Melanocyte of skin (primary cell): ENCODE measurements at places on chromosomes 1 and 21. TPM values are rescaled to one million over a fixed set of nuclear protein-coding genes. Genes with fewer than 3 reads are reported as not detected.

Gene COL11A1
- 71.6 and 203 TPM in 2 replicates for total RNA-seq

Gene DDX20
- total RNA-seq: 24.0 and 28.7 TPM in 2 replicates

Gene CYP4A11
- total RNA-seq: not detected in 2 replicates

Gene FMOD
- under 0.01 TPM in 1 of 2 replicates, not detected in the other for total RNA-seq

Gene CDK11B
- 4.1 and 5.8 TPM in 2 replicates for total RNA-seq

Gene HMCN1
- total RNA-seq: 16.2 and 94.5 TPM in 2 replicates

Gene AQP10
- total RNA-seq: not detected in 2 replicates

Gene TTC39A
- 1.4 and 1.5 TPM in 2 replicates for total RNA-seq

Gene C8A
- not detected in 2 replicates for total RNA-seq

Gene TMCO2
- not detected in 2 replicates for total RNA-seq

Gene CR1
- not detected in 2 replicates for total RNA-seq

Gene ETNK2
- 16.5 and 29.4 TPM in 2 replicates for total RNA-seq

Gene TSNAX
- 96.6 and 121 TPM in 2 replicates for total RNA-seq

Gene NR5A2
- total RNA-seq: under 0.01 TPM in 1 of 2 replicates, not detected in the other

Gene RIPK4
- 53.4 and 103 TPM in 2 replicates for total RNA-seq

Gene EDARADD
- 0.34 and 0.73 TPM in 2 replicates for total RNA-seq

Gene PAQR7
- 5.9 and 7.6 TPM in 2 replicates for total RNA-seq
